ENCODE measurements at places on chromosomes 7 and 10.

DNA sequence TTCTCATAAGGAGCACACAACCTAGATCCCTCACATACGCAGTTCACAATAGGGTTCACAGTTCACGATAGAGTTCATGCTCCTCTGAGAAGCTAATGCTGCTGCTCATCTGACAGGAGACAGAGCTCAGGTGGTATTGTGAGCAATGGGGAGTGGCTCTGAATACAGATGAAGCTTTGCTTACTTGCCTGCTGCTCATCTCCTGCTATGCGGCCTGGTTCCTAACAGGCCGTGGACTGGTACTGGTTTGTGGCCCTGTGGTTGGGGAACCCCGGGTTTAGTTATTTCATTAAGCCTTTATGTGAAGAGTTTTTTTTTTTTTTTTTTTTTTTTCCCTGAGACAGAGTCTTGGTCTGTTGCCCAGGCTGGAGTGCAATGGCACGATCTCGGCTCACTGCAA, 19.4 kb downstream of the SLK start:
- H3K27ac ChIP-seq = peak overlapping the region; percentile 88
- H3K4me1 ChIP-seq = peaks cover 29% of the 10 kb centered on the region
- H3K27me3 ChIP-seq = no peaks in the 10 kb centered on the region

DNA sequence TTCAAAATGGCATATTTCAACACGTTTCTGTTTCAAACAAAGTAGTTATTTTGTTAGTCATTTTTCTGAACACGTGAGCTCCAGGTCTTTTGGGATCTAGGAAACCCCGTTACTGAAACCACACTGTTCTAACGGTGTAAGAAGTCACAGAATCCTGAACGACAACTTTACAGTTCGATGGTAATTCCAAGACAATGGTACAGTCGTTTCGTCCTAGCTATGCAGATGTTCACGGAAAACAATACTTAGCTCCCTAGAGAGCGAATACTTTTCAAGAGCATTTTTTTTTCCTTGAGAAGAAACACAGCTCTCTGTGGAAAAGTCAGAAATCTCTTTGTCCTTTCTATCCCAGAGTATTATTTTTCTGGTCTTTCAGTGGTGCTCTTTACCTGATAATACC, 254.1 kb downstream of the ADARB2 start:
- no peak overlapping the region for H3K27ac ChIP-seq
- H3K4me1 ChIP-seq = peaks cover 43% of the 10 kb centered on the region
- DNase-seq = no peak
- peaks cover 9% of the 10 kb centered on the region for H3K27me3 ChIP-seq
- no peak overlapping the region for H3K4me3 ChIP-seq

- no peak overlapping the region for H3K27ac ChIP-seq
- H3K27me3 ChIP-seq = peaks cover 6% of the 10 kb centered on the region
- DNase-seq = no peak
- H3K4me3 ChIP-seq = no peak overlapping the region
- no peaks in the 10 kb centered on the region for H3K4me1 ChIP-seq
- H3K36me3 ChIP-seq = no peaks in the 10 kb centered on the region
Measured at GRCh38 chr10:128709686-128710085, 583.5 kb upstream of the MKI67 start.

GRCh38 chr7:121020249-121020988, 31.9 kb downstream of the CPED1 start:
- H3K4me3 ChIP-seq = no peak overlapping the region
- DNase-seq = no peak
- no peaks in the 10 kb centered on the region for H3K4me1 ChIP-seq

GRCh38 chr10:51086710-51087109, 12.4 kb downstream of the PRKG1 start:
- no peak for DNase-seq
- no peaks in the 10 kb centered on the region for H3K36me3 ChIP-seq
- no peak overlapping the region for H3K4me3 ChIP-seq

- DNase-seq = no peak
- no peak overlapping the region for H3K27ac ChIP-seq
- H3K27me3 ChIP-seq = peaks cover 62% of the 10 kb centered on the region
- H3K4me1 ChIP-seq = peaks cover 7% of the 10 kb centered on the region
- no peak overlapping the region for H3K4me3 ChIP-seq
- H3K36me3 ChIP-seq = no peaks in the 10 kb centered on the region
Measured at GRCh38 chr10:13441476-13441875, 87.3 kb downstream of the BEND7 start.

GRCh38 chr7:7641129-7641663, 644 bp downstream of the UMAD1 start:
- no peaks in the 10 kb centered on the region for H3K27me3 ChIP-seq
- no peak for DNase-seq
- H3K4me1 ChIP-seq = peaks cover 30% of the 10 kb centered on the region
- peak overlapping the region; percentile 99 for H3K27ac ChIP-seq

DNA sequence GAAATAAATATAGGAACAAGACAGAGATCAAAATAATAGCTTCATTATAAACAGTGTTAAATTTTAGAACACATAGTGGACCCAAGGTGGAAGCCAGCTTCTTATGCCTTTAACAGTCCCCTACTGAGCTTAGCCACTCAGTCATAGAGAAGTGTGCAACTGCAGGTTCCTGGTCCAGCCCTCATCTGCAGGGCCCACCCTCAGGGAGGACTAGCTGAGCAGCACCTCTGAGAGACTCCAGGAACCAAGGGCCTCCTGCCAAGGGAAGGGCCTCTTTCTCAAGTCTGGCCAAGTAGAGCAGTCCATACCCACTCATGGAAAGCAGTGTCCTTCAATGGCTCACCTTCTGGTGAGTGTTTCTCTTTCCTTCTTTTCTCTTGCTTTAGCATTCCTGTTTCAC, 173.7 kb upstream of the PRPS1L1 start:
- no peak overlapping the region for H3K4me3 ChIP-seq
- no peaks in the 10 kb centered on the region for H3K36me3 ChIP-seq
- no peak for DNase-seq

- DNase-seq = no peak
- H3K4me3 ChIP-seq = no peak overlapping the region
- no peaks in the 10 kb centered on the region for H3K36me3 ChIP-seq
- no peak overlapping the region for H3K27ac ChIP-seq
- no peaks in the 10 kb centered on the region for H3K27me3 ChIP-seq
Measured at GRCh38 chr10:125002047-125002422, 60.1 kb downstream of the ZRANB1 start.

GRCh38 chr10:104252368-104252767, 2.3 kb upstream of the GSTO1 start:
- DNase-seq = no peak
- H3K27me3 ChIP-seq = peaks cover 9% of the 10 kb centered on the region
- no peaks in the 10 kb centered on the region for H3K36me3 ChIP-seq
- H3K4me3 ChIP-seq = peak overlapping the region; percentile 93
- H3K27ac ChIP-seq = no peak overlapping the region
- H3K4me1 ChIP-seq = peaks cover 20% of the 10 kb centered on the region

- DNase-seq = peak; percentile 73
- peaks cover 12% of the 10 kb centered on the region for H3K36me3 ChIP-seq
- H3K27ac ChIP-seq = peak overlapping the region; percentile 99
- H3K27me3 ChIP-seq = no peaks in the 10 kb centered on the region
- H3K4me3 ChIP-seq = peak overlapping the region; percentile 96
Measured at GRCh38 chr7:44980393-44981034, 1.7 kb upstream of the MYO1G start.

DNA sequence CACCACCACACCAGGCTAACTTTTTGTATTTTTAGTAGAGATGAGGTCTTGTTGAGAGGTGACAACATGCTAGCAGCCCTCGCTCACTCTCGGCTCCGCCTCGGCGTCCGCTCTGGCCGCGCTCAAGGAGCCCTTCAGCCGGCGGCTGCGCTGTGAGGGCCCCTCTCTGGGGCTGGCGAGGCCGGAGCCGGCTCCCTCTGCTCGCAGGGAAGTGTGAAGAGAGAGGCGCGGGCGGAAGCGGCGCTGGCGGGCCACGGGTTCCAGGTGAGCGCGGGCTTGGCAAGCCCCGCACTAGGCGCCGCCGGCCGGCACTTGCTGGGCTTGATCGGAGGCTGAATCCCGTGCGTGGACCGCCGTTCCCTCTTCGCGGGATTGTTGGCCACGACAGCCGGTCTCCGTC, 83.0 kb downstream of the EEPD1 start:
- no peaks in the 10 kb centered on the region for H3K36me3 ChIP-seq
- H3K27me3 ChIP-seq = no peaks in the 10 kb centered on the region
- no peaks in the 10 kb centered on the region for H3K4me1 ChIP-seq
- H3K4me3 ChIP-seq = no peak overlapping the region

DNA sequence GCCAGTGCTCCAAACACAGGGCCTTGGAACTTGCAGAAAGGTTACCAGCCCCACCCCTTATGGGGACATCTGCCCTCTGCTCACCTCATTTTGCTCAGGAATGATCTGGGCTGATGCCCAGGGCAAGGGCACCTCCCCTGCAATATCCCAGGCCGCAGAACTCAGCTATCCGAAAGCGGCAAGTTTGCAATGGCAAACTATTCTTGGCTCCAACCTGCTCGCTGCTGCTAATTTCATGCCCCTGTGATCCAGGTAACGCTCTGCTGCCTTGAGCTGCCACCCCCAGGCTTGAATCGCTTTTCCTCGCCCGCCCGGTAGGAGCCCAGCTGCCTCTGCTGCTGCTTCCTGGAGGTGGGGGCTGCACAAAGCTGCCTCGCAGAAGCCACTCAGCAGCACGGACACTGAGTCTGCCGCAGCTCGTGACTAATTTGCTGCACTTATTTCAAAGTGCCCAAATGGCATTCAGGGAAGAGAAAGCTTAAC, 18.2 kb downstream of the SLC29A3 start:
- H3K36me3 ChIP-seq = peaks cover 5% of the 10 kb centered on the region
- no peaks in the 10 kb centered on the region for H3K27me3 ChIP-seq
- H3K27ac ChIP-seq = no peak overlapping the region
- H3K4me3 ChIP-seq = no peak overlapping the region
- peaks cover 29% of the 10 kb centered on the region for H3K4me1 ChIP-seq

- H3K36me3 ChIP-seq = no peaks in the 10 kb centered on the region
- DNase-seq = no peak
- H3K4me1 ChIP-seq = no peaks in the 10 kb centered on the region
- H3K4me3 ChIP-seq = no peak overlapping the region
- no peaks in the 10 kb centered on the region for H3K27me3 ChIP-seq
Measured at GRCh38 chr10:108454224-108454623, 1289.7 kb upstream of the SORCS1 start.

DNA sequence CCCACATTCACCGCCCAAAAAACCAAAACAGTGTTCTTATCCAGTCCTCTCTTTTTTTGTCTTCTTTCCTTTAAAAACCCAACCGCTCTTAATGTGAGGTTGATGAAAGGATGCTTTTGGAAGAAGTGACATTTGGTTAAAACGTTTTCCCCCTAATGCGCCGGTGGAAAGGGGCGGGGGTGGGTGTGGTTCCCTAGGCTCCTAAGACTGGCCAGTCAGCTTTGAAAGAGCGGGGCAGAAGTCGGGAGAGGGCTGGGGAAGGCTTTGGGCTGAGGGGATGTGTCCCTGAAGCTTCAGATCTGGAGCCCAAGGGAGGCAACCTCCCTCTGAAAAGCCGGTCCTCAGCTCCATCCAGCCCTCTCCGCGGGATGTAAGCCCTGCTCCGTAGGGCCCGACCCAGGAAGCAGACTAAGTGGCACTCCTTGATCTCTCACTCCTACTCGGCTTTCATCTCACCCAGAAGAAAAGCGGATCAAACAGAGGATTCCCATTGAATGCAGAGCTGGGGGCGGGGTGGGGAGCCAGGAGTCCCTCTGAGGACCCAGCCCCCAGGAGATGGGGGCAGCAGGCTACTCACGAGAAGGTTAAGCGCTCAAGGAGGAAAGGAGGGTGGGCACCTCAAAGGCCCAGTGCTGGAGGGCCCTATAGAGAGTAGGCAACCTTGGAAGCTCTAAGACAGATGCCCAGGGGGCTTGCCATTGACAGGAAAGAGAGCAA, 2.4 kb upstream of the EVX1 start:
- peaks cover 89% of the 10 kb centered on the region for H3K27me3 ChIP-seq
- H3K36me3 ChIP-seq = no peaks in the 10 kb centered on the region
- H3K27ac ChIP-seq = peak overlapping the region; percentile 93
- peak overlapping the region; percentile 87 for H3K4me3 ChIP-seq

DNA sequence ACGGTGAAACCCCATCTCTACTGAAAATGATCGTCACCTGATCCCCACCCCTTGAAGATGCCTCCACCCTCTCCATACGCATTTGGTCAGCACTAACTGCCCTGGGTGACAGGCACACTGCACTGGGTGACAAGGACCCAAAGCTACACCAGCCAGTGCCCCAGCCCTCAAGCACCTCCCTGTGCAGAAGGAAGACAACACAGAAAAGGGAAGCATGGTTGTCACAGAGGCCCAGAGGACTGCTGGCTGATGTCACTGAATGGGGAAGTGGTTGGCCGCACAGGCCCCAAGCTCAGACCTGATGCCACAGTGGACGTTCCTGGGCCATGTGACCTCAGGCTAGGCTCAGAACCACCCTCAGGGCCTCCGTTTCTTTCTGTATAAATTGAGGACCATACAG, 4.2 kb upstream of the PILRA start:
- H3K27ac ChIP-seq = peak overlapping the region; percentile 100
- H3K4me1 ChIP-seq = peaks cover 63% of the 10 kb centered on the region
- DNase-seq = peak; percentile 94
- no peaks in the 10 kb centered on the region for H3K27me3 ChIP-seq

DNA sequence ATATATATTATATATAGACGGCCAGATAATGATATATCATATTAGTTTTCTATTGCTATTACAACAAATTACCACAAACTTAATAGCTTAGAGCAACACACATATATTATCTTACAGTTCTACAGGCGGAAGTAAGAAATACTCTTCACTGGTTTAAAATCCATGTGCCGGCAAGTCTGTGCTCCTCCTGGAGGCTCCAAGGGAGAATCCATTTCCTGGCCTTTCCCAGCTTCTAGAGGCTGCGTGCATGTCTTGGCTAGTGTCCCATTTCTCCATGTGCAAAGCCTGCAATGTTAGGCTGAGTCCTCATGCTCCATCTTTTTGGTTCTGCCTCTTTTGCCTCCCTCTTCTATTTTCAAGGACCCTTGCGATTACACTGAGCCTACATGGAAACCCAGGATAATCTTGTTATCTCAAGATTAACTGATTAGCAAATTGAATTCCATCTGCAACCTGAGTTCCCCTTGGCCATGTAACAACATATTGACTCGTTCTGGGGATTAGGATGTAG, 23.9 kb upstream of the PNLIPRP3 start:
- H3K27ac ChIP-seq = no peak overlapping the region
- H3K4me3 ChIP-seq = no peak overlapping the region
- DNase-seq = no peak
- no peaks in the 10 kb centered on the region for H3K36me3 ChIP-seq
- no peaks in the 10 kb centered on the region for H3K4me1 ChIP-seq

- no peaks in the 10 kb centered on the region for H3K27me3 ChIP-seq
- no peak for DNase-seq
- H3K4me1 ChIP-seq = no peaks in the 10 kb centered on the region
- no peaks in the 10 kb centered on the region for H3K36me3 ChIP-seq
- H3K27ac ChIP-seq = no peak overlapping the region
Measured at GRCh38 chr7:84264396-84264795, 69.8 kb upstream of the SEMA3A start.

All from naive B cell (primary cell).